ENCODE measurements at places on chromosomes 7 and 10.
A peak's percentile ranks its signal among the peaks of the same experiment; 100 is the strongest.

GRCh38 chr7:17062151-17063044 lies 180.6 kb upstream of the AGR3 start:
- no peak overlapping the region for H3K4me3 ChIP-seq
- H3K27ac ChIP-seq = no peak overlapping the region
- H3K27me3 ChIP-seq = no peaks in the 10 kb centered on the region
- no peak for DNase-seq

GRCh38 chr10:129621693-129622092 lies 154.7 kb downstream of the MGMT start:
- H3K27me3 ChIP-seq = no peaks in the 10 kb centered on the region
- H3K36me3 ChIP-seq = no peaks in the 10 kb centered on the region
- no peaks in the 10 kb centered on the region for H3K4me1 ChIP-seq
- no peak for DNase-seq
- H3K4me3 ChIP-seq = no peak overlapping the region
- H3K27ac ChIP-seq = no peak overlapping the region

DNA sequence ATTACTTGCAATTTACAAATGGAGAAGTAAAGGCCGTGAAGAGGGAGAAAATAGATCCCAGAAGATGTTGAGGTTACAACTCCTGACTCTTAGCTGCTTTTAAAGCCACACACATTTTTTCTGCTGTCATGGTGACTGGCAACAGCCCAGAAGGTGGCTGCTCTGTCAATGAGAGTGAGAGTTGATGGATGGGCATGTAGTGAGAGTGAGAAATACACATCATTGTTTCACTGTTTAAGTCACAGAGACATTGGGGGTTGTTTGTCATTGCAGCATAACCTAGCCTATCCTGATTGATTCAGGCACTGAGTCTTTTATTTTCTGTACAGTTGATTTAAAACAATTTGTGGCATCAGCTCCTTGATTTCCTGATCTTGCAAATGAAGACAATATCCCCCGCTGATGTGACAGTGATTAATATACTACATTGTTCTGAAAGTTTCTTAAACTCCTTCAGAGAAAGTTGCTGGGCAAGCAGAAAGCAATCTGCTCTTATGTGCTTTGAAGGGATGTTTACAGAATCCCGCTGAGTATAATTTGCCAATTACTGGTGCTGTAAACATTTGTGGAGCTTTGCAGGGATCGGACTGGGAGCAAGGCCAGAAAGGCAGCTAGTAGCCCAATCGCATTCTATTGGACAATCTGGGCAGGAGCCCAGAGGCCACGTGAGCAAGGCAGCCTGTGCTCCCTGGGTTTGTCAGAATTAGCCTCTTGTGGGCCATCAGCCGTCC lies 229.6 kb downstream of the PRPF18 start:
- H3K4me1 ChIP-seq = no peaks in the 10 kb centered on the region
- H3K27me3 ChIP-seq = 0 out of 2 replicates have a peak, but pooled peaks cover 2% of the 10 kb centered on the region
- H3K4me3 ChIP-seq = no peak overlapping the region
- DNase-seq = no peak
- H3K36me3 ChIP-seq = no peaks in the 10 kb centered on the region
- no peak overlapping the region for H3K27ac ChIP-seq

- no peaks in the 10 kb centered on the region for H3K36me3 ChIP-seq
- no peaks in the 10 kb centered on the region for H3K27me3 ChIP-seq
- H3K27ac ChIP-seq = no peak overlapping the region
Observed at GRCh38 chr7:12827219-12827821, 139.9 kb downstream of the ARL4A start.

- H3K4me1 ChIP-seq = no peaks in the 10 kb centered on the region
- H3K4me3 ChIP-seq = no peak overlapping the region
- DNase-seq = no peak
- H3K27me3 ChIP-seq = no peaks in the 10 kb centered on the region
Observed at GRCh38 chr7:121002757-121003200, 14.3 kb downstream of the CPED1 start.

GRCh38 chr7:158111906-158112570 lies 475.6 kb downstream of the PTPRN2 start:
- no peaks in the 10 kb centered on the region for H3K27me3 ChIP-seq
- no peaks in the 10 kb centered on the region for H3K4me1 ChIP-seq

DNA sequence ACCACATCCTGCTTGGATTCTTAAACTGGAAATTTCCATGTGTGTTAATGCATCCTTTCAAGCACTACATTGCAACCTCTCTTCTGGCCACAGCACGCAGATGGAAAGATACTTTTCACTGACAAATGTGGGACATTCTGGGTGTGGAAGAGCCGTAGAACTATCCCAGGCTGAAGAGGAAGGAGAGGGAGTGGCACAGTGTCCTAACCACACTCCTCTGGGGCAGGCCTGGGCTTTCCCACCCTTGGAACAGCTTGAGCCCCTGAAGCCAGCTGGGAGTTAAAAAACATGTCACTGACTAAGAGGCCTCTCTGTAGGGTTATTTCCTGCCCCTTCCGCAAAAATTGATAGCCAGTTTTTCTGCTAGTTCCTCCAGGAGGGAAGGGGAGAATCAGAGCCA lies 34.0 kb upstream of the DNMBP start:
- no peak for DNase-seq
- H3K4me3 ChIP-seq = no peak overlapping the region
- peaks cover 15% of the 10 kb centered on the region for H3K4me1 ChIP-seq

- H3K4me3 ChIP-seq = no peak within 1 kb of the TSS
- no peaks in the 10 kb centered on the region for H3K27me3 ChIP-seq
- H3K4me1 ChIP-seq = no peaks in the 10 kb centered on the region
- no peak within 1 kb of the TSS for H3K27ac ChIP-seq
- H3K36me3 ChIP-seq = no peaks in the 10 kb centered on the region
Observed at GRCh38 chr7:76509931-76510877, at the start of gene UPK3B. Gene UPK3B, plus strand, starts transcription at chr7:76510552. Its CDS starts 101 bp downstream, at chr7:76510653.

- H3K4me3 ChIP-seq = no peak overlapping the region
- no peaks in the 10 kb centered on the region for H3K36me3 ChIP-seq
- no peak for DNase-seq
Observed at GRCh38 chr7:117048114-117048866, 95.0 kb downstream of the ST7 start.

GRCh38 chr7:26292768-26293560 lies 1.3 kb downstream of the SNX10 start:
- no peaks in the 10 kb centered on the region for H3K27me3 ChIP-seq
- H3K36me3 ChIP-seq = no peaks in the 10 kb centered on the region
- peaks cover 36% of the 10 kb centered on the region for H3K4me1 ChIP-seq
- H3K4me3 ChIP-seq = peak overlapping the region; percentile 92
- DNase-seq = no peak
- peak overlapping the region; percentile 72 for H3K27ac ChIP-seq

DNA sequence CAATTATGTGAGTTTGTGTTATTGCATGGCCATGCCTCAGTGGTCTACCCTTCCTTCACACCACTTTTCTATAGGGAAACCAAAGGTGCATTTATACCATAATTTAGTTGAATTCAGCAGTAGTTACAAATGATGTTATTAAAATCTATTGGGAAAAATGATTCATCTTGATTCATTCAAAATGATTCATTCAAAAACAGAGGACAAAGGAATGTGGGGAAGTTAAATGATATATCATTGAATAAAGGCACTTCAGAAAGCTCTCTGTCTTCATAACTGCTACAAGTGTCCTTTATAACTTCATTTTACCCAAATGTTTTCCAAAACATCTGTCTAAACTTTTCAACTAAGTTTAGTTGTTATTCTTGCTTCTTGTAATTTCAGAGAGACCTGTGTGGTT lies 722.9 kb downstream of the GRM8 start:
- H3K27me3 ChIP-seq = no peaks in the 10 kb centered on the region
- DNase-seq = no peak
- no peaks in the 10 kb centered on the region for H3K36me3 ChIP-seq
- H3K27ac ChIP-seq = no peak overlapping the region
- H3K4me3 ChIP-seq = no peak overlapping the region

- H3K27ac ChIP-seq = no peak overlapping the region
- no peak for DNase-seq
- no peaks in the 10 kb centered on the region for H3K36me3 ChIP-seq
- H3K4me1 ChIP-seq = no peaks in the 10 kb centered on the region
- H3K27me3 ChIP-seq = no peaks in the 10 kb centered on the region
Observed at GRCh38 chr7:148664324-148664723, 34.4 kb upstream of the CUL1 start.

GRCh38 chr7:32958046-32959025 lies 1.1 kb downstream of the FKBP9 start:
- no peak overlapping the region for H3K4me3 ChIP-seq
- DNase-seq = no peak
- no peaks in the 10 kb centered on the region for H3K27me3 ChIP-seq
- no peaks in the 10 kb centered on the region for H3K4me1 ChIP-seq
- H3K27ac ChIP-seq = no peak overlapping the region

DNA sequence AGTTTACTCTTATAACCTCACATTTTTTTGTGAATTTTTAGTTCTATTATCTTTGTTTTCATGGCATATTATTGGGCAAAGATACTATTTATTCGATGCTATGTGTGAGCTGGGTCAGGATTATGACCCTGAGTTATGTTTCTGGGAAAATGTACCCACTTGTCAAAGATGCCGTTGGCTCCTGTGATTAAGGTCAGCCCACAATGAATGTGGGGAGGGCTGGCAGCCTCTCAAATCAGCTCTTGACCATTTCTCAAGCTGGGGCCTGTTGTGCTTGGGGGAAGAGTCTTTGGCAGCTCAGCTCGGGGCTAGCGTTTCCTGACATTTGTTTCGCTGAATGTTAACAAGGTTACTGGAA lies 97.5 kb downstream of the TCF7L2 start:
- no peaks in the 10 kb centered on the region for H3K27me3 ChIP-seq
- DNase-seq = no peak
- H3K27ac ChIP-seq = no peak overlapping the region

GRCh38 chr10:91691981-91692380 lies 59.1 kb upstream of the PPP1R3C start:
- no peak overlapping the region for H3K27ac ChIP-seq
- no peaks in the 10 kb centered on the region for H3K4me1 ChIP-seq
- DNase-seq = no peak
- no peaks in the 10 kb centered on the region for H3K27me3 ChIP-seq
- H3K36me3 ChIP-seq = no peaks in the 10 kb centered on the region

DNA sequence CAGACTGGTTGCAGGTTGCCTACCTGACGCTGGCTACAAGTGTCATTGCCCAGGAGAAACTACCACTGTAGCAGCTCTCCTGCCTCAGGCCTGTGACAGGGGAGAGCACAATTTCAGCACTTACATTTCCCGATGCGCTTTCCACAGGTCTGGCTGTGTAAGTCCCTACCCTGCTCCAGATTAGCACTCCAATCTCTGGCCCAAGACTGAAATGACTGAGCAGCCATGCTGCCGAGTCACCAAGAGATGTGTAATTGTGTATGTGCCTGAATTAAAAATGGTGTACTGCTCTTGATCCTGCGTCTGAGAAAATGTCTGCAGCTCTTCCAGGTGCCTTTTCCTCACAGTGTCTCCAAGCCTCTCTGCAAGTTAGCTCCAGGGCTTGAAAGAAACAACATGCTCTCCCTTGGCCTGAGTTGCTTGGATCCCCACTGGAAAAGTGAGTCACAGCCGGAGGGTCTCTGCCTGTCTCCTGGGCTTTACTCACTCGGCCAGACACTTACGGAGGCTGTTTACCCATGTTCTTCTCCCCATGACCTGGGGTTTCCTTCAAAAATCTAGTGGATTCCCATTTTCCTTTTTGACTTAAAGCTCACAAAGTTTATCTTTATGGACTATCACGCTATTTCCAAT lies 1001.7 kb upstream of the KCND2 start:
- no peaks in the 10 kb centered on the region for H3K36me3 ChIP-seq
- no peak overlapping the region for H3K4me3 ChIP-seq
- H3K27ac ChIP-seq = no peak overlapping the region
- H3K27me3 ChIP-seq = no peaks in the 10 kb centered on the region

- H3K36me3 ChIP-seq = no peaks in the 10 kb centered on the region
- no peak overlapping the region for H3K27ac ChIP-seq
- H3K4me3 ChIP-seq = no peak overlapping the region
- H3K27me3 ChIP-seq = no peaks in the 10 kb centered on the region
- H3K4me1 ChIP-seq = no peaks in the 10 kb centered on the region
- DNase-seq = no peak
Observed at GRCh38 chr7:114921631-114922025, 266 bp upstream of the MDFIC start.

DNA sequence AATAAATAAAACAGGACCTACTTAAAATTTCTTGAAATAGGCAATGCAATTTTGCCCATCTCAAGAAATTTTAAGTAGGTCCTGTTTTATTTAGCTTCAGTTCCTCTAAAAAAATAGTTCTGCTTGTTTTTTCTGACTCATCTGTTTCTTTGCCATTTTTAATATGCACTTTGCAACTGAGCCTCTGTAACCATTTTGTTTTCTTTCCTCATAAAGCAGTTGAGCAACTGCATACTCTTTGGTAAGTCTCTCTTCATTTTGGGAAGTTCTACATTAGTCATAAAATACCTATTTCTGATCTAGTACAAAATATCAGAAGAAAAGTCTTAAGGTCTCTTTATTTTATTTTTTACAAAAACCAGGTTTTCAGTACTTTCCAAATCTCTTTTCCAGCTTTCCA lies 18.0 kb downstream of the TAS2R40 start:
- H3K27me3 ChIP-seq = peaks cover 4% of the 10 kb centered on the region
- no peak for DNase-seq
- no peaks in the 10 kb centered on the region for H3K36me3 ChIP-seq

DNA sequence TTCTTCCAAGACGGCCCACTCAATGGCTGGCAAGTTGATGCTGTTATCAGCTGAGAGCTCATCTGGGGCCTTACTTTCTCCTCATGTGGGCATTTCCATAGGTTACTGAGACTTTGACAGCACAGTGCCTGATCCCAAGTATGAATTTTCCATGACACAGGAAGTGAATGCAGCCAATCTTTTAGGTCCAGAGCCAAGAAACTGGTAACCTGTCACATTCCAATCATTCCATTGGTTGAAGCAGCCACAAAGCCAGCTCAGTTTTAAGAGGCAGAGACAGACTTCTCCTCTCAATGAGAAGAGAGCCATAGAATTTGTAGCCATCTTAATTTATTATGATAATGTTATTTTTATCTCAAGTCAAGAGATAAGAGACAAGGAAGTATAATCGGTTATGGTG lies 775.5 kb downstream of the CNTNAP2 start:
- no peak for DNase-seq
- no peak overlapping the region for H3K27ac ChIP-seq
- H3K4me3 ChIP-seq = no peak overlapping the region
- no peaks in the 10 kb centered on the region for H3K36me3 ChIP-seq
- H3K4me1 ChIP-seq = no peaks in the 10 kb centered on the region

DNA sequence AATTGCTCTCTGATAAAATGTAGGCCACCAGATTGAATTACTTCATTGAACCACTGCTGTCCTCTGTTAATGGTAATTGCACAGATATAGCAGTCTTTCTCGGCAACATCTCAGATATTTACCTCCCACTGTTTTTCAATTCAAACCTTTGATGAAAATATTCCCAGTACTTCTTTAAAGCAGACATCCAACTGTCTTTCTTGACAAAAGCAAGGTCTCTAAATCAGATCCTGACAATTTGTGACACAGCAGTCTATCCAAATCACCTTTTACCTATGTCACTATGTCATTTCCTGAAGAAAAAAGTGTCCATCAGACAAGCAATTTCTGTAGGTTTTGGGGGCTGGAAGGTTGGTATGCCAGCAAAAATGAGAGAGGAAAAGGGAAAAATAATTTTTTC lies 555.7 kb downstream of the AUTS2 start:
- H3K27me3 ChIP-seq = no peaks in the 10 kb centered on the region
- H3K36me3 ChIP-seq = no peaks in the 10 kb centered on the region
- no peak overlapping the region for H3K27ac ChIP-seq
- no peak overlapping the region for H3K4me3 ChIP-seq
- no peak for DNase-seq
- peaks cover 17% of the 10 kb centered on the region for H3K4me1 ChIP-seq

Measured in Karpas-422 (cell line).